Stimulated activated CD4-positive, alpha-beta T cell treated with anti-CD3 and anti-CD28 coated beads, Interleukin-2, amount 100 ng/mL, for 4 hours (primary cell): ENCODE measurements at places on chromosomes 4 and X.

DNA sequence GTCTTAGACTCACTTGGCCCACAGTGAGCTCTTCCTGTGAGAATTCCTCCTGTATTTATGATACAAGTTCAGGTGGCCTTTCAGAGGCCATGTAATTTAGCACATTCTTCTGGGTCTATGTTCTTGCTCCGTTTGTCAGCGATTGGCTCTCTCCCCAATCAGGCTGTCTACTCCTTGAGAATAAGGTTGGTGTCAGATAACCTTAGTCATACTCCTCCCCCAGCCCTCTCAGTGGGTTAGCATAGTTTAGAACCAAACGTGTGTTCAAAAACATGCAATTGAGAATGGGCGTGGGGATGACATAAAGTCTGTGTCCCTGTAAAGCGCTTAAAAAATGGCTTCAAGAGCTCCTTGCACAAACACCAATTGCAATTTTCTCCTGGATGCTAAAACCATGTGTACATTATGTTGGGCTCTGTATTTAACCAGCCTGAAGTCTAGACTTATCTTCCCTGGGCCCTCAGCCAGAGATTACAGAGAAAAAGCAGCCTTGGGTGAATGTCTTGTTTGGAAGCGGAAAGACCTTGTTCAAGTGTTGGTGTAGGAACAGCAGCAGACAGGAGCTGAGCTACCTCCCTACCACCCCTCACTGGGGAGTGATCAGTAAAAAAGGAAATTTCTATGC, 9.9 kb upstream of the CT47C1 start:
- no peak for DNase-seq

GRCh38 chr4:73732759-73733431, 7.5 kb upstream of the CXCL8 start:
- DNase-seq = no peak

DNA sequence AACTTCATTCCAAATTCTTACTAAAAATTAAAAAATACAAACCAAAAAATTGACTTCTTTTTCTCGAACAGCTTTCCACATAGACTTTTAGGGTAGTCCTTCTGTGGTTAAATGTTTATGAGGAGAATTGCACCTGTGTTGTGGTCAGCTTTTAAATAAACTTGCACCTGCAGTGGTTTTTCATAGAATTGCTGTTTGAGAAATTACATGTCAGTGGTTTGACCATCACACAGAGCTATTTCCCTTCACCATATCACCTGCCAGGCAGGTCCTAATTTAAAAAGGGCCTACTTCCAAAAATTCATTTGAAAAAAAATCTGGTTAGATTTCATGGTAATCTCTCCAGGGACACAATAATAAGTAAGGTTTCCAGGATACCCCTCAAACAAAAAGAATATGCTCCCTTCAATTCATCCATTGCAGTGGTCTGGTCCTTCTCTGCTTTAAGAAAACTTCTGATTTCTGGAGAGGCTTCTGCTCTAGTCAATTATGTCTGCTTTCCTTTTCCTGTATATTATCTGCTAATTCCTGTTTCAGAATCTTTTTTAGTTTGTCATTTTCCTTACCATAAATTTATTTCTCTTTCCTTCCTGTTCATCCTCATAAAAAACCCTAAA, 9.8 kb upstream of the UTP3 start:
- DNase-seq = no peak

- no peak for DNase-seq
These were observed 1.5 kb upstream of the MSMO1 start for GRCh38 chr4:165325732-165326512.

- no peak for DNase-seq
These were observed 30.8 kb upstream of the AFAP1 start for GRCh38 chr4:7970361-7970946.

- DNase-seq = no peak
These were observed 88.2 kb upstream of the TECRL start for GRCh38 chr4:64497491-64497890.
